MG63 (cell line): ENCODE measurements at places on chromosomes 4 and X. TPM values are rescaled to one million over a fixed set of nuclear protein-coding genes. Genes with fewer than 3 reads are reported as not detected.

GRCh38 chr4:74546057-74546456 is 101.1 kb downstream of the AREG start:
- no peak for DNase-seq

- DNase-seq: no peak
These were observed 108.4 kb downstream of the CHIC2 start for GRCh38 chr4:53956053-53956452.

GRCh38 chr4:6965329-6965728 is 55.7 kb downstream of the TBC1D14 start:
- DNase-seq: no peak

- DNase-seq: no peak
These were observed 102.0 kb upstream of the PDLIM3 start for GRCh38 chr4:185637163-185637875.

GRCh38 chrX:75748431-75748830 is 36.6 kb downstream of the MAGEE2 start:
- DNase-seq: no peak

DNA sequence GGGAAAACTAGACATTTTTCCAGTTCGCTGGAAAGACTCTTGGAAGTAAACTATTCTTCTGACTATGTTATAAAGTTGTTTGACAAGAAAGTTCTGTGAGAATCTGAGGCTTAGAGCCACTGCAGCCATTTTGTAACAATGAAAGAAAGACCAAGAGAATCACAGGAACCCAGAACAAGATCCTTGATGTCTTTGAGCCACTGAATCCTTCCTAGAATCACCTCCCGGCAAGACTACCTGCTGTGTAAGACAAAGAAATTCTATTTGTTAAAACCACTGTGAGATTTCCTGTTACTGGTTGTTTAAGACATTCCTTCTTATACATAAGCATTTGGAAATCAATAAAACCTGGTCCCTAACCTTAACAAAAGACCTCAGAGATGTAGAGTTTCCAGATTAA is 175.7 kb upstream of the RASGEF1B start:
- no peak for DNase-seq

- no peak for DNase-seq
These were observed 171.9 kb downstream of the BMPR1B start for GRCh38 chr4:94929696-94930095.

- DNase-seq: no peak
These were observed 46.5 kb downstream of the EGF start for GRCh38 chr4:109959195-109959594.

DNA sequence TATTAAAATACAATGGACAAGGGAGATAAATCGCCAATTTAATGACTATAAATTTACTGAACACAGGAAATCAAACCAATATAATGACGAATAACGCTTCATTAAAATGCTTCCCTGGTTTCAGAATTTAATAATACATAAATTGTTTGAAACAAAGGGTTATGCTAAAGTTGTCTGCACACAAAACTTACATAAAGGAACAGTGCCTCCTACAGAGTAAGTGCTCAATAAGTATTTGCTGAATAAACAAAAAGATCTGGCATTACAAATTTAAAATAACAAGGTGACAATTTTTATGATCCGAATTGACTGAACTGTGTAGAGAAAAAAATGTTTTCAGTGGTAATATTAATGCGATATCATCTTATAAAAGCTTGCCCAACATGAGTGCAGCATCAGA is 69.6 kb downstream of the NOCT start:
- DNase-seq: no peak

- DNase-seq: no peak
These were observed 8.0 kb upstream of the HNRNPD start for GRCh38 chr4:82381661-82382296.

DNA sequence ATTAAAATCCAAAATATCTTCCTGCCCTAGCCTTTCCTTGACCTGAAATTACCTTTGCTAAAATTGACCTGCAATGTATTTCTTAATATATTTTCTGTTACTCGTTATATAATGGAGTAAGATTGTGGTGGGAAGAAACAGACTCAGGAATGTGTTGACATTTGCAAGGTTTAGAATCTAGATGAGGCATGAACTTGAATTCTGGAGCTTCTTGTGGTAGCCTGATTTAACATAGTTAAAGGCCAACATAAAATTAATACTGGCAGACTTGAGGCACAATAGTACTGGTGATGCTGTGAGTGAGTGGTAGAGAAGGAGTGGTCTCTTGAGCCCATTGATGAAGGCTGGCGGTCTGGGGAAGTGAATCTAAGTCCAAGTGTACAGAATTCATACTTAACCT is 197.9 kb upstream of the SPRY1 start:
- no peak for DNase-seq

DNA sequence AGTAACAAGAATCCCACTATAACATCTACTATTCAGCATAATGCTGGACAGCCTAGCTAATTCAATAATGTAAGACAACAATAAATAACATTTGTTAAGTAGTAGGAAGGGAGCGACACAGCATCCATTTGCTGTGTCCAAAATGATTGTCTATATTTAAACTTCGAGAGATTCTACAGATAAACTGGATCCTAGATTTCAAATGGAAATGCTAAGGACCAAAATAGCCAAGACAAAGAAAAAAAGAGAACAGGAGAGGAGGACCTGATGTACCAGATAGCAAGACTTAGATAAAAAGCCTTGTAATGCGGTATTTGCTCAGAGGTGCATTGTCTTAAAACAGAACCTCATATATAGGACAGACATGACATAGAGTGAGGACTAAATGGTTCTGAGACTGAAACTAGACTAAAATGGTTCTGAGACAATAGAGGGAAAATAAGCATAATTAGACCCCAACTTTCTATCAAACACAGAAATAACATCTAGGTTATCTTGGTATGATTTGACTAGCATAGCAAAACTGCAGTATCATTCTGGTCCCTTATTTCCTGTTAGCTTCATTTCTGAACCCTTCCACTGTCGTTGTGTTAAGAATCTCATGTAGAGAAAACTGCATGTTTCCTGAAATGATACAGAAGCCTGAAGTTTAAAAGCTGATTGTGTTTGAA is 3.8 kb downstream of the HPGDS start:
- DNase-seq: no peak

Gene DCAF12L2
- 1.4 TPM in 1 of 2 replicates, not detected in the other for total RNA-seq

Gene TSPAN6
- 24.7 and 24.8 TPM in 2 replicates for total RNA-seq

Gene SERPINA7
- not detected in 2 replicates for total RNA-seq

Gene PPARGC1A
- not detected in 2 replicates for total RNA-seq
